Fibroblast of the aortic adventitia (primary cell): ENCODE measurements at places on chromosomes 5 and 9. TPM values are rescaled to one million over a fixed set of nuclear protein-coding genes. Genes with fewer than 3 reads are reported as not detected.

DNA sequence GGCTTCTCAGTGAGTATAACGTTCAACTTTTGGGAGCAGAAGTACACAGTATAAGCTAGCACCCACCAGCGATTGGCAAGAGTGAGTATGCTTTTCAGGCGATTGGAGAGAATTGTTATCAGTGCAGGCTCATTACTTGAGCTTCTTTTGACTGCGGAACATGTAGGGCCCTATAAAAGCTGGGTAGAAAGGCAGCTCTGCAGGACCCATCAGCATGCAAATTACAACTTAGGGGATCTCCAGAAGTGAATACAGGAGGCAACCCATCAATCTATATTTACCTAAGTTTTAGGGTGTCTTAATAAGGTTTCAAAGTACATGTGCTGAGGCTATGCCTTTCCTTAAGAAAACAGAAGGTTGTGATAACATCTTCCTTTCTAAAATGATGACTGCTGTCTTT is 225.0 kb downstream of the MLLT3 start:
- no peak for DNase-seq

DNA sequence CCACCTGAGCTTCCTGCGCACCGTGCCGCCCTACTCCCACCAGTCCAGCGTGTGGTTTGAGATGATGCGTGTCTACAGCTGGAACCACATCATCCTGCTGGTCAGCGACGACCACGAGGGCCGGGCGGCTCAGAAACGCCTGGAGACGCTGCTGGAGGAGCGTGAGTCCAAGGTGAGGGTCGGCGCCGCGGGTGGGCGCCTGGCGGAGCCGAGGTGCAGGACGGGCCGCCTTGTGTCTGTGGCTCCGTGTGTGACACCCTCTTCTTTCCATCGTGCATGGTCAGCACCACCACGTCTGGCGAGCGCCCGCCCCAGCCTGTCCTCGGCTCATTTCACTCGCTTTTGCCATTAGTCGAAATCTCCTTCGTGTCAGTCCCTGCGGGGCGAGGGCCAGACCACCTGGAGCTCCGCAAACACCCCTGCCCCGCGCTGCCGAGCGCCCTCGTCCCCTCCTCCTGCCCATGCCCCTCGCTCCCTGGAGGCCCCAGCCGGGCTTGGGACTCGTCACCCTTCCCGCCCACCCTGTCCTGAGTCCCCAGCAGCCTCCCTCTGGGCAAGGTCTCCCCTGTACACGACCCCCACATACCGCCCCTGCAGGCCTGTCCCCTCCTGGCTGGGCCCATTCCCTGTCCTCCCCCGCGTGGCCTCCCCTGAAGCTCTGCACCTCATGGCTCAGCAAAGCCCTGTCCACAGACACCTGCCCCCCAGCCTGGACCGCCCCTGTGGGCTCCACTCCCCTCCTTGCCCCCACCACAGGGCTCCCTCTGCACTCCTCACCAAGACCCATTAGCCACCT is 7.0 kb downstream of the GRIN1 start:
- no peak for DNase-seq

- DNase-seq, result no peak
These were observed 147.6 kb downstream of the MAN2A1 start for GRCh38 chr5:109837231-109837861.

DNA sequence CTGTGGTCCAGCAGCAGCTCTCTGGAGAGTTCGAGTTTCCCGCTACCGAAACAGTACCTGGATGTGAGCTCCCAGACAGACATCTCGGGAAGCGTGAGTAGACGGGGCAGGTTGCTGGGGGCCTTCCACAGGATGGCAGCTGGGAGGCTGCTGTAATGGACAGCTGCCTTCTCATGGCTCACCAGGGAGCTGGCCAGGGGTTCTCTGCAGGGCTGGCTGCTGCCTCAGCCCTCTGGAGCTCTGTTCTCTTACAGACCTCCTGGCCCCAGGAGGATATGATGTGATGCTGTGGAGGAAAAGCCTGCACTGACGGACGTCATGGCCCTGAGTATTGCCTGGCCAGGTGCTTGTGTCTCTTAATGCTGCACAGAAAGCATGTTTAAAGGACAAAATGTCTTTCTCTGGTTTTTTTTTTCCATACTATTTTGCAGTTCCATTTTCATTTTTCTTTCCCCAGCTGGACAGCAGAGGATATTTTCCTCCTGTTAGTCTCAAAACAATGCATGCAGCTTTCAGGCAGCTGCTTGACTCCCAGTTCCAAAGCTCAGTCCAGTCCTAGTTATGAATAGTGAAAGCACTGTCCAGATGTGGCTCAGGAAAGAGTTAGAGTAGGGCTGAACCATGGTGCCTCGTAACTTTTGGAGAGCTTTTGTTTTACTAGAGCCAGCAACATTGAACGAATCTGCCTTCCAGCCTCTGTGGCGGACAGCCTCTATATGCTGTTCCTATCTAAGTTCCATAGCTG is 77.5 kb upstream of the RARS1 start:
- peak; percentile 71 for DNase-seq

- DNase-seq, result no peak
These were observed 73.4 kb upstream of the ANKH start for GRCh38 chr5:14944996-14945395.

ANGPTL2 gene
- 41.0 and 47.5 TPM in 2 replicates for total RNA-seq

GABRB2 gene
- 0.09 TPM in 1 of 2 replicates, not detected in the other for total RNA-seq
